ENCODE measurements at places on chromosomes 3 and 15. TPM values are rescaled to one million over a fixed set of nuclear protein-coding genes. Genes with fewer than 3 reads are reported as not detected.

RAF1 gene
- 60.7 TPM for total RNA-seq

C3orf20 gene
- total RNA-seq: 0.05 TPM

STAB1 gene
- 0.05 TPM for total RNA-seq

SLC38A3 gene
- not detected for total RNA-seq

SLC24A1 gene
- 4.3 TPM for total RNA-seq
